ENCODE measurements at places on chromosomes 11 and 22. TPM values are rescaled to one million over a fixed set of nuclear protein-coding genes. Genes with fewer than 3 reads are reported as not detected.

Gene MS4A12
- total RNA-seq = not detected

Gene C11orf91
- 1.3 TPM for total RNA-seq

Gene DNAJB7
- total RNA-seq = not detected

Gene ACAD8
- 7.4 TPM for total RNA-seq

Gene GNG3
- not detected for total RNA-seq

Gene SLC36A4
- 18.9 TPM for total RNA-seq

Gene GRIK4
- not detected for total RNA-seq

All from A549 treated with RU486 at 1 μM for 4 hours (cell line).